Natural killer cell (primary cell): ENCODE measurements at places on chromosomes 3 and 15. TPM values are rescaled to one million over a fixed set of nuclear protein-coding genes. Genes with fewer than 3 reads are reported as not detected.

Gene CGNL1
- not detected for total RNA-seq

Gene SSR3
- 63.0 TPM for total RNA-seq

Gene SLC12A1
- total RNA-seq = not detected

Gene SERPINI2
- not detected for total RNA-seq

Gene SLC9A9
- total RNA-seq = 24.0 TPM

Gene SENP2
- 57.8 TPM for total RNA-seq

Gene RBM15B
- 28.6 TPM for total RNA-seq

Gene SMAD6
- total RNA-seq = 0.38 TPM

Gene EXD1
- not detected for total RNA-seq

Gene SNTN
- not detected for total RNA-seq

Gene CLRN1
- not detected for total RNA-seq

Gene ETV5
- 5.3 TPM for total RNA-seq

DNA sequence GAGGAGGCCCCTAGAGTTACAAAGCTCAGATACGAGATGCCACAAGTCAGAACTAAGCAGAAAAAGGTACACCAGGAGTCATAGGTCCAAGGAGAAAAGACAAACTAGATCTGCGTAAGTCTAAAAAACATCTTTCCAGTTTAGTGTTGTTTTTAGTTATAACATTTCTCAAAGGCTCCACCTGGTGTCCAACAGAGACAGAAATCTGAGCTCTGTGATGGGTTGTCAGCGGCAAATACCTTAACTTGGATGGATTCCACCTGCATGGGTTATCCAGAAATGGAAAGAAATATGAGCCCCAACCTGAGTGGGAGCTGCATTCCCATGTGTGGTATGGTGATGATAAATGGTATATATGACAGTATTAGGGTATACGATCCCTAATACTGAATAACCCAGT, 238.6 kb upstream of the CHRM5 start:
- no peaks in the 10 kb centered on the region for H3K4me1 ChIP-seq
- no peak overlapping the region for H3K27ac ChIP-seq
- no peaks in the 10 kb centered on the region for H3K36me3 ChIP-seq
- no peaks in the 10 kb centered on the region for H3K27me3 ChIP-seq
- no peak overlapping the region for H3K4me3 ChIP-seq
- DNase-seq = no peak

- H3K36me3 ChIP-seq = no peaks in the 10 kb centered on the region
- peaks cover 53% of the 10 kb centered on the region for H3K4me1 ChIP-seq
- DNase-seq = peak; percentile 87
These were observed 3.6 kb downstream of the BCL6 start for GRCh38 chr3:187741403-187742350.

GRCh38 chr15:100502651-100503050, 26.1 kb downstream of the CERS3 start:
- H3K27ac ChIP-seq = no peak overlapping the region
- no peaks in the 10 kb centered on the region for H3K27me3 ChIP-seq
- no peak for DNase-seq
- no peaks in the 10 kb centered on the region for H3K36me3 ChIP-seq
- no peaks in the 10 kb centered on the region for H3K4me1 ChIP-seq

DNA sequence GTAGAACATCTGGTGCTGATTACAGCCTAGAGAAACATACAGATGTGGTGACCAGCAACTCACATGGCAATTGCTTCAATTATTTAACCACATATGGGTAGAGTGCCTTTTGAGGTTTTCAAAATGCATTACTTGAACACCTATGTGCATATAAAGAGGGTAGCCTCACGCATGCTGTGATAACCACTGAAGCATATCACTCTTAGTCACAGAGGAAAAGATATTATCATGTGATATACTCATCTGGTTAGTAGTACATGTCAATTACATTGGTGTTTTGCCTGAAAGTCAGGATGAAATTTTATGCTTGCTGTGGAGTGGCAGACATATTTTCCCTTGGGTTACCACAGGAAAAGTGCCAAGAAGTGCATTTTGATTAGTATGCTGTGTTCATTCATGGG, 459.3 kb upstream of the AGTR1 start:
- no peak overlapping the region for H3K27ac ChIP-seq
- DNase-seq = no peak
- no peaks in the 10 kb centered on the region for H3K27me3 ChIP-seq
- no peaks in the 10 kb centered on the region for H3K36me3 ChIP-seq

GRCh38 chr15:52114261-52115055, 1.9 kb upstream of the BCL2L10 start:
- H3K27me3 ChIP-seq = peaks cover 7% of the 10 kb centered on the region
- H3K4me3 ChIP-seq = no peak overlapping the region
- H3K36me3 ChIP-seq = no peaks in the 10 kb centered on the region

DNA sequence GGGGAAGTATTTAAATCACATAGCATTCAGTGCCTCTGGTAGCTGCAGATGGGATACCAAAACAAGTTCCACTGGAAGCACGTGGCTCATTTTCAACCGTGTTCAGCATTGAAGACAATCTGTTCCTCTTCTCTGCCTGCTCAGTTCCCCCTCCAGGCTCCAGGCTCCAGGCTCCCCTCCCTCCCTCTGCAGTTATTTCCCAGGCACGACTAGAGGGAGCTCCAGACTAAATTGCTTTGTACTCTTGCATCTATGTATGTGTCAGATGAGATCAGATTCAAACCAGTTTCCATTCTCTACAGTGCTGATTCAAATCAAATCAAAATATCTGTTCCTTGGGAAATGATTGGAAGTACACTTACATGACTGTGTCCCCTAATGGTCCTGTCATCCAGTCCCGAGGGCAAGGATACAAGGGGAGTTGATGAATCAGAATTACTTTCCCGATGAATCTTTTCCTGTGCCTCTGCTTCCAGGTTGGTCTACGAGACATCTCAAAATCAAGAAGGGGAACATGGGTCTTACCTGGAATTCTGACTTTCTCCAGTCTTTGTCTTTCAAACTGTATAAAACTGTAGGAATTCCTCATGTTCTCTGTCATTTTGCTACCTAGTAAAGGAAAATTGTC, 600.5 kb downstream of the EDEM1 start:
- no peaks in the 10 kb centered on the region for H3K36me3 ChIP-seq
- H3K4me1 ChIP-seq = no peaks in the 10 kb centered on the region
- H3K4me3 ChIP-seq = no peak overlapping the region
- DNase-seq = no peak

DNA sequence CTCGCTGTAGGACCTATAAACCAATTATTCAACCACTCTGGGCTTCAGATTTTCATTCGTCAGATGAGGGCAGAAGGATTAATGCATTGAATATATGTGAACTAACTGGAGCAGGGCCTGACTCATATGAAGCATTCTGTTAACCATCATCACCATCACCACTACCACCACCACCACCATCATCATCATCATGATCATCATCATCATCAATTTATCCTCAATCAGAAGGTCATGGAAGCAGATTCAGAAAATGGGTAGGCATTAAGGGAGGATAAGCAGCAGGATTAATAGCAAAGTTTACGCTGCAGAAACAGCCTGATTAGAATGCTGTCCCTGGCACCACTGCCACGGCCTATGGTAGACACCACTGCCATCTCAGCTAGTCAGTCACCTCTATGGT, 407.5 kb upstream of the THBS1 start:
- no peaks in the 10 kb centered on the region for H3K36me3 ChIP-seq
- no peak overlapping the region for H3K4me3 ChIP-seq
- no peaks in the 10 kb centered on the region for H3K27me3 ChIP-seq
- no peak overlapping the region for H3K27ac ChIP-seq
- DNase-seq = no peak
- H3K4me1 ChIP-seq = no peaks in the 10 kb centered on the region

GRCh38 chr3:108037770-108038169, 53.1 kb downstream of the CD47 start:
- peaks cover 36% of the 10 kb centered on the region for H3K36me3 ChIP-seq
- H3K27ac ChIP-seq = no peak overlapping the region
- H3K4me1 ChIP-seq = no peaks in the 10 kb centered on the region
- DNase-seq = no peak
- no peaks in the 10 kb centered on the region for H3K27me3 ChIP-seq

DNA sequence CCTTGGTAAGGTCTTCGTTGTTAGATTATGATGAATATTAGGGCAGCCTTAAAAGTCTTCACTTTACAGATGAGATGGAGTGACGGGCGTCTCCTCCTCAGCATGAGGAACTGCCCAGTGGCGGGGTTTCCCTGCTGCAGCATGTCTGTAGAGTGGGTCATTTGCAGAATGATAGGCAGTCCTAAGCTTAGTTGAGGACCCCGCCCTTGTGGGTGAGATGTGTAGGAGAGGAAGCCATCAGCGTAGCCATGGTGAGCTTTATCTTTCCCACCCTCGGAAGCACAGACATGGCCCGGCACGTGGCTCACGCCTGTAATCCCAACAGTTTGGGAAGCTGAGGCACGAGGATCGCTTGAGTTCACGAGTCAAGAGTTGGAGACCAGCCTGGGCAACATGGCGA, 877 bp downstream of the NIT2 start:
- H3K27ac ChIP-seq = peak overlapping the region; percentile 60
- H3K4me1 ChIP-seq = peaks cover 21% of the 10 kb centered on the region
- no peaks in the 10 kb centered on the region for H3K36me3 ChIP-seq

GRCh38 chr3:127690823-127691452, 18.2 kb downstream of the ABTB1 start:
- H3K36me3 ChIP-seq = no peaks in the 10 kb centered on the region
- H3K27ac ChIP-seq = no peak overlapping the region
- DNase-seq = no peak
- H3K4me1 ChIP-seq = no peaks in the 10 kb centered on the region
- H3K4me3 ChIP-seq = no peak overlapping the region

GRCh38 chr3:4416961-4417360, 50.1 kb downstream of the SUMF1 start:
- H3K4me1 ChIP-seq = no peaks in the 10 kb centered on the region
- peaks cover 18% of the 10 kb centered on the region for H3K36me3 ChIP-seq
- no peaks in the 10 kb centered on the region for H3K27me3 ChIP-seq

DNA sequence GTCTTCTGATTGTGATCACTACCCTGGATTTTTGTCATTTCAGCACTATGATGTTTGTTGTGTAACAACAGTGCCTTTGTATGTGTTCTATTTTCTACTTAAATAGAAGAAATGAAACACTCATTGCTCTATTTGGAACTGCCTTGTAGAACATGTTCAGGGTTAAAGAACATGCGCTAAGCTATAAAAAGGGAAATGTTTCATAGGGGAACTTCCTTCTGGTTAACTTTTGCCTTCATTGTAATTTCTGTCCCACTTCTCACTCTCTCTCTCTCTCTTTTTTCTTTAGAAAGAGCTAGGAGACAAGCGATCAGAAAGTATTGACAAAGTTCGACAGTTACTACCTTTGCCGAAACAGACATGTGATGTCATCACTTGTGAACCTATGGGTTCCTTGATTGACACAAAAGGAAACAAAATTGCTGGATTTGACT, at the start of gene P2RY12:
Gene P2RY12, minus strand, starts transcription at position 13 of the 434 bp plus-strand sequence. CDS start 45,908 bp downstream, outside the sequence.
- H3K27ac ChIP-seq = peak within 1 kb of the TSS; percentile 29
- no peak for DNase-seq
- no peaks in the 10 kb centered on the region for H3K4me1 ChIP-seq
- H3K36me3 ChIP-seq = no peaks in the 10 kb centered on the region

- H3K4me3 ChIP-seq = no peak overlapping the region
- no peak overlapping the region for H3K27ac ChIP-seq
- H3K36me3 ChIP-seq = no peaks in the 10 kb centered on the region
- no peak for DNase-seq
- H3K27me3 ChIP-seq = no peaks in the 10 kb centered on the region
- H3K4me1 ChIP-seq = peaks cover 3% of the 10 kb centered on the region
These were observed 10.8 kb downstream of the STRA6 start for GRCh38 chr15:74191798-74192197.

GRCh38 chr3:52144796-52145735, 9.2 kb downstream of the POC1A start:
- DNase-seq = no peak
- H3K4me3 ChIP-seq = no peak overlapping the region
- no peaks in the 10 kb centered on the region for H3K36me3 ChIP-seq
- H3K27ac ChIP-seq = no peak overlapping the region
- peaks cover 7% of the 10 kb centered on the region for H3K4me1 ChIP-seq

DNA sequence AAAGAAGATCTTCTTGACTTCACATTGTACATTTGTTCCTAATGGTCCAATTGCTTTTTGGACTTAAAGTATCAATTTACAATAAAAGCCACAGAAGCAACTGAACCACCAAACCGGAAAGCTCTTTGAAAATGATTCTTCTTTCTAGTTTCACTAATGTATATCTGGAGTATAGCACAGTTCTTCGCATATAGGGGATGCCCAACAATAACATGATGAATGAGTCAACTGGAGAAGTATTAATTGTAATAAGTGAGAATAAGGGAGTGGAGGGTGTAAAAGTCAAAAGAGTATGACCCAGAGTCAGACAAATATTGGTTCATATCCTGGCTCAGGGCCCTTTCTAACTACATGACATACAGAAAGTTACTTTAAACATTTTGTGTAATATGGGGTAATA, 425.2 kb downstream of the ZBTB20 start:
- DNase-seq = no peak
- no peaks in the 10 kb centered on the region for H3K27me3 ChIP-seq
- H3K36me3 ChIP-seq = no peaks in the 10 kb centered on the region
- no peaks in the 10 kb centered on the region for H3K4me1 ChIP-seq

- no peaks in the 10 kb centered on the region for H3K36me3 ChIP-seq
- no peak overlapping the region for H3K4me3 ChIP-seq
- peak overlapping the region; percentile 51 for H3K27ac ChIP-seq
- peaks cover 24% of the 10 kb centered on the region for H3K4me1 ChIP-seq
- DNase-seq = no peak
- no peaks in the 10 kb centered on the region for H3K27me3 ChIP-seq
These were observed 613.4 kb downstream of the ZPLD1 start for GRCh38 chr3:103048068-103048722.

DNA sequence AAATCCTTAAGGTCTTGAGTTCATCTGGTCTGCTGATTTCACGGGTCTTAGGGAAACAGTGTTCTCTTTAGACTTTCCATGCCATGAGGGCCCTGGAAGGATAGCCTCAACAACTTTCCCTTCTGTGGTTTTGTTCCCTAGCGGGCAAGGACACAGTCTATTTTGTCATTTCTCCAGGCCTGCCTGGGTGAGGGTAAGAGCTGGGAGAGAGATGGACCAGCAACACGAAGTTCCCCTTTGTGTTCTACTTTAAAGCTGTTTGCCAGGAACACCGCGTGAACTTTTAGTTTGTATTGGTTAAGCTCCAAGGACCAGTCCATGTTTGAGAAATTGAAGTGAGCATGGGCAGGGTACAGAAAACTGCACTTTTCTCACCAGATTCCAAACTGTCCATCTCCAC, 20.9 kb downstream of the ST3GAL6 start:
- DNase-seq = no peak
- H3K36me3 ChIP-seq = no peaks in the 10 kb centered on the region
- no peak overlapping the region for H3K27ac ChIP-seq

- no peak for DNase-seq
- no peak overlapping the region for H3K4me3 ChIP-seq
- H3K36me3 ChIP-seq = no peaks in the 10 kb centered on the region
- H3K4me1 ChIP-seq = peaks cover 18% of the 10 kb centered on the region
These were observed 3.3 kb downstream of the PCBP4 start for GRCh38 chr3:51963951-51964451.

DNA sequence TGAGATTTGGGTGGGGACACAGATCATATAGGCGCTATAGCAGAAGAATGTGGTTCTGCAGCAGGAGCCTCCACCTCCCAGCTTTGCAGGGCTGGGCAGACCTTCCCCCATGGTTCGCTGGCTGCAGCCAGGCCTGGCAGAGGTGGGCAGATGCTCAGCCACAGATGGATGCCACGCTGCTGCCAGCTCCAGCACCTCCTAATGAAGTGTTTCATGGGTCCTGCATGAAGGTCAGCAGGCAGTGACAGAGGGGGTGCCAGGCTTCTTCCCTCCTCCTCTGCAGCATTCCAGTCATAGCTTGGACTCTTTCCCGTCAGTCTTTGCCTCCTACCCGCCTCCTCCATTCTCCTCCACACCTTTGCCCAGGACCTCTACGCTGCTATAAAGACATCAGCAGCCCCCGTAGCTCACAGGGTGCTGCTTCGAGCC, 85.9 kb downstream of the SLCO3A1 start:
- peaks cover 36% of the 10 kb centered on the region for H3K4me1 ChIP-seq
- no peak overlapping the region for H3K4me3 ChIP-seq
- no peak overlapping the region for H3K27ac ChIP-seq
- no peaks in the 10 kb centered on the region for H3K27me3 ChIP-seq
- DNase-seq = no peak
